ENCODE measurements at places on chromosomes 12 and 14.
A peak's percentile ranks its signal among the peaks of the same experiment; 100 is the strongest.

GRCh38 chr12:77847060-77847541, 16.4 kb downstream of the NAV3 start:
- DNase-seq: no peak

- no peak for DNase-seq
These were observed 420.6 kb downstream of the RAD51B start for GRCh38 chr14:68239988-68240771.

DNA sequence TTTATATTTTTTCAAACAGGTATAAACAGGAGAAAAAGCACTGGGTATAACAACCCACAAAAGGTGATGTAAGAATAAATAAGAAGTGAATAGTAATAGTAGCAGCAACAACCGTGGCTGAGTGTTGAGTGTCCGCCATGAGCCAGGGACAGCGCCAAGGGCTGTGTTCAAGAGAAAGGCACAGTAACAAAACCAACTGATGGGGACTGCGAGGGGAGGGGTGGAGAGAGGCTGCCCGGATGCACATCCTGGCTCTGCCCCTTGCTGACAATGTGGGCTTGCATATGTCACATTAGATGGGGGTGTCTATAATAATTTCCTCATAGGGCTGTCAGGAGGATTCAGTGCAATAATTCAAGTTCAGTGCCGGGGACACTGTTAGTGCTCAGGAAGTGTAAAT, 912.4 kb downstream of the VRK1 start:
- DNase-seq: no peak

GRCh38 chr12:27337376-27337775, 4.7 kb downstream of the BMAL2 start:
- no peak for DNase-seq

- no peak for DNase-seq
These were observed 12.5 kb downstream of the P2RX7 start for GRCh38 chr12:121145221-121145620.

- no peak for DNase-seq
These were observed 133.6 kb upstream of the DNM1L start for GRCh38 chr12:32545413-32545980.

- DNase-seq: no peak
These were observed 166.0 kb downstream of the SLC38A4 start for GRCh38 chr12:46659824-46660223.

DNA sequence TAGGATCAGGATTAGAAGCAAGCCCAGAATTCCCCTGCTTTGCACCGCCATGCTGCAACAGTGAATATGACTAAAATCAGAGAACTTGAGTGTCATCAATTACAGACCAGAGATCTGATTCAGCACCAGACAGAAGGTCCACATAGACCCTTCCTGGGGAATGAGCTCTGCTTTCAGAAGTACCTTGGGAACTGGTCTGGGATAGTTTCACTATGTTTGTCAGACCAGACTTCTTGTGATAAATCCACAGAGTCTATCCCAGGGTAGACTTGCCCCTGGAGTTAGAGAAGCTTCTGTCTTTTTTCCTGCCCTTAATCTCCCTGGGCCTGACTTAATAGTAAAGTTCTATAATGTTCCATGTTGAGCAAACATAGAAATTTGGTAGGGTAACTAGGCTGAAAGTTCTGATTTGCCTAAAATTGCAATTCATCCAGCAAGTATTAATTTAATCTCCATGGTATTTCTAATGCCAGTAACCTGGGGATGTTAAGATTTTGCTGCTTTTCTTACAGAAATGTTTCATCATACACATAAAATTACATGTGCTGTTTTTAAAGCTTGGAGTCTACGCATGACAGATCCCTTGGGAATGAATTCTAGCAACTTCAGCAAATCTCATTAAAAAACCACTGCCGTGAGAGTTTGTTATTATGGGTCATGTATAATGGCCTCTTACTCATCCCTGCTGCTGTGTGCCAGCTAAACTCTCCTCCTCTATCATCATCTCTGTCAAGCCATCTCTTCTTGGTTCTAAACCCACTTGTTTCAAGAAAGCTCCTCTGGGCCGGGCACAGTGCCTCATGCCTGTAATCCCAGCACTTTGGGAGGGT, 61.3 kb upstream of the METAP2 start:
- no peak for DNase-seq

DNA sequence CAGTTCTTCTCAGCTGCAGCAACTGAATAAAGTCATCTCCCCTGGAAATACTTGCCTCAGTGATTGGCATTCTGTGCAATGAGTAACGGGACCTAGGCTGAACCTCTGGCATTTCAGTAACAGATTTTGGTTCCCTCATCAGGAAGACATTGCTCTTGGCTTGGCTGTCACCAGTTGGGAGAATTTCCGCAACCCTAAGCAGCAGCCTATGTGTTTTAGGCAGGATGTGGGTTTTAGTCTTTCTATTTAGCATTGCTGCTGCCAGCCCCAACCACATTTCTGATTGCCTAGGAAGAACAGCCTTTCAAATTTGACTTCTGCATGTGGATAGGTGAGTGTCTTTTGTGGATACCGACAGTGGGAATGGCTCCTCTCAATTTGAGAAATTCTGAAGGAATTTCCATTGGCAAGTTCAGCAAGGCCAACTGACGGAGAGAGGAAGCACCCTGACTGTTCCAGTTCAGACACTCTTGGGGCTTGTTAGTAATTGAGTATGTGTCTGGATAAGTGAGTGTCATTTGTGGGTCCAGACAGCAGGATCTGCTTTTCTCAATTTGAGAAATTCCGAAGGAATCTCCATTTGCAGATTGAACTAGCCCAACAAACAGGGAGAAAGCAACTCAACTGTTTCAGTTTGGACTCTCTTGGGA, 19.0 kb upstream of the CLEC2A start:
- no peak for DNase-seq

- DNase-seq: no peak
These were observed 236.9 kb upstream of the SFSWAP start for GRCh38 chr12:131473741-131474709.

- no peak for DNase-seq
These were observed 56.7 kb downstream of the C14orf132 start for GRCh38 chr14:96095581-96096476.

DNA sequence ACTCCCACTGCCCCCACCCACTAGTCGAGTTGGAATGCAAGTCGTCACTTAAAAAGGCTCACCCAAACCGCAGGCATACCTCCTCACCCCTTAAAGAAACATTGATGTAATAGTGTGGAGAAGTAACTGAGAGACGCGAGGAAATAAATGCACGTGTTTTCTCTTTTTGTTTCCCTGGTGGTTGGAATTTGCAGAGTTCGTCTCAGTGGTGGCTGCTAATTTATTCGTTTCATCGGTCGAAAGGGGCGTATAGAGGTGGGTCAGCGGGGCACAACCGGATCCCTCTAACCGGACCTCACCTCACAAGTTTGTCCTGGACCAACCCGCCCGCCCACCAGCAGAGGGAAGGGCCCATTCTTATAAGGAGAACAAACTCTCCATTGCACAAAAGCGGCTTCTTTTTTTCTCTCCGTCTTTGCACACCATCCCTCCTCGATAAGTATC, 5.0 kb upstream of the NPAS3 start:
- DNase-seq: no peak

- peak; percentile 83 for DNase-seq
These were observed 5.1 kb downstream of the INF2 start for GRCh38 chr14:104694475-104694950.

DNA sequence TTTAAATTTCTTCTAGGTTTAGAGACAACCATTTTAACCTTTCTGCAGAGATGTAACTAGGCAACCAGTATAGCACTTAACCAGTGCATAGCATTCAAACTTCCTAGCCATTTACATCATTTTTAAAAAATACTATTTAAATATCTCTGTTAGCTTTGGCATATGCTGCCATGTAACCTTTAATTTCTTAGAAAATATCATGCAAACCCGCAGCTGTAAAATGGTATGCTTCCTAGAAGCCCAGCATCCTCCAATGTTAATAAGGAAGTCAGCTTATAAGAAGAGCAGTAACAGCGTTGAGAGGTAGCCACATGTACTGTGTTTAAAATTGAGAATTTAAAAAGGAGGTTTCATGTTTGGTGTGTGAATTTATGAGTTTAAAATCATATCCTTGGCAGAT, 22.8 kb downstream of the GNG2 start:
- no peak for DNase-seq

- DNase-seq: no peak
These were observed 4.4 kb upstream of the C1RL start for GRCh38 chr12:7113389-7113871.

GRCh38 chr14:103716091-103716801, 636 bp downstream of the ZFYVE21 start:
- peak; percentile 44 for DNase-seq

- DNase-seq: no peak
These were observed 1.7 kb downstream of the ARHGAP9 start for GRCh38 chr12:57477710-57478681.

GRCh38 chr14:94398182-94398479, 9.7 kb upstream of the SERPINA1 start:
- no peak for DNase-seq

DNA sequence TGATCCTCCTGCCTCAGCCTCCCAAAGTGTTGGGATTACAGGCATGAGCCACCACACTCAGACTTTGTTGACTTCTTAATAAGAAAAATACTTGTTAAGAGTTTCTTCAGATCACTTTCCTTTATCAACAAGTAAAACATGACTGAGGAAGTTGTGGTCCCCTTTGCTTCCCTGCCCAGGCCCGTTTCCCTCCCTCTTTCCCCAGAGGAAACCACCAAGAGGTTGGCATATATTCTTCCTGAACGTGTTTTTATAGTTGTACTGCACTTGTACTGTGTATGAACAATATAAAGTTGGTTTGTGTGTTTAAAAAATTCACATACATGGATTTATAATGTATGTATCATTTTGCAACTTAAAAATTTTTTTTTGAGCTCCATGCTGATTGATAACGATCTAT, 28.4 kb downstream of the PTPN11 start:
- no peak for DNase-seq

- no peak for DNase-seq
These were observed 20.3 kb downstream of the PLEKHG3 start for GRCh38 chr14:64724578-64724930.

GRCh38 chr12:113211160-113211559, 10.1 kb upstream of the TPCN1 start:
- DNase-seq: no peak

DNA sequence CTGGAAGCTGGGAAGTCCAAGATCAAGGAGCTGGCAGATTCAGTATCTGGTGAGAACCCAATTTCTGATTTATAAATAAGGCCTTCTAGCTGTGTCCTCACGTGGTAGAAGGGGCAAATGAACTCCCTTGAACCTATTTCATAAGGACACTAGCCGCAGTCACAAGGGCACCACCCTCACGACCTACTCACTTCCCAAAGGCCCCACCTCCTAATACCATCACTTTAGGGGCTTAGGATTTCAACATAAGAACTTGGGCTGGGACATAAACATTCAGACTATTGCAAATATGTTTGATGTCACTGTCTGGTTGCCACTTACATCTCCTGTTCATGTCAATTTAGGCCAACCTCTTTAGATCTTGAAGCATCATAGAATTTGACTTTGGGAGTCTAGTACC, 10.8 kb upstream of the CNIH1 start:
- DNase-seq: no peak

GRCh38 chr14:90132821-90133570, 71.2 kb downstream of the KCNK13 start:
- DNase-seq: no peak

- no peak for DNase-seq
These were observed 1109.2 kb downstream of the FLRT2 start for GRCh38 chr14:86639146-86639545.

DNA sequence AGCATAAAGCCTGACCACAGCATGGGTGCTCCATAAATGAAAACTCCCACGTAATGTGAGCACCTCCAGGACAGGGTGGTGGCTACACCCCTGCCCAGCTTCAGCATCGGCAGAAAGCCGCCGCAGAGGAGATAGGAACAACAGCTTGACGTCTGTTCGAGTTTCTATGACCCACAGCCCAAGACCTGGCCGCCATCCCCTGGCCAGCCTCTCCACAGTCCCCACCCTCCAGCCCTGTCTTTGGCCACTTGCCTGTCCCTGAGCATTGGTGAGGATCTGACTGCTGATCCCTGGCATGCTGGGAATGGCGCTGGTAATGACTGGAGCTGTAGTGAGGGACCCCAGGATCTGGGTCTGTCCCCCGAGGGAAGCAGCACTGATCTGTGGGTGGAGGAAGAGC, 21.3 kb downstream of the POU6F1 start:
- DNase-seq: no peak

GRCh38 chr12:1527789-1528188, 66.6 kb downstream of the FBXL14 start:
- DNase-seq: no peak

GRCh38 chr12:100995201-100995600, 200.6 kb downstream of the ANO4 start:
- DNase-seq: no peak

- no peak for DNase-seq
These were observed 10.6 kb downstream of the STRAP start for GRCh38 chr12:15892645-15893259.

GRCh38 chr14:101078170-101078891, 174.8 kb upstream of the RTL1 start:
- no peak for DNase-seq

GRCh38 chr14:78412475-78412874, 242.3 kb downstream of the NRXN3 start:
- no peak for DNase-seq

DNA sequence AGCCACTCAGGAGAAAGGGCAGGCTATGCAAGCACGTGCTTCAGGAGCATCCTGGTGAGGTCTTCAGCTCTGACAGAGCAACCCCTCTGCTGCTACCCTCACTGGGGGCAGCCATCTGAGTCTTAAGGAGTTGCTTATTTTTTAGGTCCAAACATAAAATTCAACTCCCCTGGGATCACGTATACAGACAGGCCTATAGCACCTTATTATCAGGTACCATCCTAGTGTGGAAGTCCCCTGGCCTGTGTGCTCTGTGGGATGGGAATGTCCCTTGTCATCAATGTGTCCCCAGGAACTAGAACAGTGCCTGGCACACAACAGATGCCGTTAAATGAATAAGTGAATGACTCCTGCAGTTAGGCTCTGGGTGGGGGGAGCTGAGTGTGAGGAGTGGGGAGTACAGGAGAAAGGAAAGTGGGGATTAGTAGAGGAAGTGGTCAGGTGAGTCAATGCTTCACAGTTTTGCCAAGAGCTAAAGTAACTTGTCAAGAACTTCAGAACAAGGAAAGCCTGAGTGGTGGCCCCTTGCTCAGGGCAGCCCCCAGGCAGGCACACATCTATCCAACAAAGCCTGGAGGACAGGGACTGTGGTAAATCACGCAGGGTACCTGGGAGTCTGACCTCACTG, 33.5 kb downstream of the DAD1 start:
- DNase-seq: no peak

DNA sequence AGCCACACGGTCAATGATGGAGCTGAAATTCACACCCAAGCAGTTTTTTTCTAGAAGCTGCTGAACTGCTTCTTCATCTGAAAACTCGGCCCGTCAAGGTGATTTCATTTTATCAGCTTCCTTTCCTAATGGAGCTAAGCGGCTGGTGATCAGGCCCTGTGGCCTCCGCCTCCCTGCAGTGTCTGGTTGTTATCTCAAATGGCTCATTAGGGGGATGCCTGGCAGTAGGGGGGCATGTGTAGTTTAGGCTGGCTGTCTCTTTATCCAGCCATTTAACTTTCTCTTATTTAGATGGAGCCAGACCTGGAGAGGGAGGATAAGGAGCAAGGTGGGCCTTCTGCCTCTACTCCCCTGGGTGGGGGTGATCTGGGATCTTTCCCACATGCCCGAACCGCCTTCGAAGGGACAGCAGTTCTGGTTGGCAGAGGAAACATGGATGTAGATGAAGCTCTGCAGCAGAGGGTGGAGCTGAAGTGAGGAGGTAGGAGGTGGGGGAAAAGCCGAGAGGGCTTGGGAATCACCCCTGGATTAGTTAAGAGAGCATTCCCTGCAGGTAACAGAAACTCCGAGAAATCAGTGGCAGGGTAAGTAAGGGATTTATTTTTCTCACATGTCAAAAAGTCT, 64.4 kb downstream of the TGFB3 start:
- no peak for DNase-seq

GRCh38 chr14:21026988-21027315, 2.1 kb upstream of the NDRG2 start:
- no peak for DNase-seq
